Activated naive CD8-positive, alpha-beta T cell treated with anti-CD3 and anti-CD28 coated beads for 36 hours (primary cell): ENCODE measurements at places on chromosomes 1 and 21.

- H3K36me3 ChIP-seq = no peaks in the 10 kb centered on the region
- no peak overlapping the region for H3K27ac ChIP-seq
- peaks cover 21% of the 10 kb centered on the region for H3K4me1 ChIP-seq
- DNase-seq = no peak
- peaks cover 34% of the 10 kb centered on the region for H3K27me3 ChIP-seq
Observed at GRCh38 chr1:236067854-236068454, 3.1 kb upstream of the NID1 start.

DNA sequence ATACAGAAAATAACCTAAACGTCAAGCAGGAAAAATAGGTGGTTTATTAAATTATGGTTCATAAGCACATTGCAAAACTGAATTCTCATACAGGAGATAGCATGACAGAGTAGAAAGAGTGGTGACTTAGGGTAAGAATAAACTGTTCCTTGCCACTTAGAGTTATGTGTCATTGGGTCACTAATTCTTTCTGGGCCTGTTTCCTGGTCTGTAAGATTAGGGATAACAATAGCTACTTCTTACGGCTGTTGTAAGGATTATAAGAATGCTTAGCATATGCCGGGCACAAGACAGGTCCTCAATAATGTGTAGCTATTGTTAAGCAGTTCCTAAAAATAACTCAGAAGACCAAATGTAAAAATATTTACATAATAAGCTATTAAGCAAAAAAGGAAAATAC is 24.2 kb downstream of the SNRNP40 start:
- peaks cover 2% of the 10 kb centered on the region for H3K4me1 ChIP-seq
- no peak for DNase-seq
- H3K27me3 ChIP-seq = no peaks in the 10 kb centered on the region
- no peak overlapping the region for H3K4me3 ChIP-seq
- H3K27ac ChIP-seq = no peak overlapping the region

- peaks cover 87% of the 10 kb centered on the region for H3K4me1 ChIP-seq
- peak overlapping the region; percentile 10 for H3K27ac ChIP-seq
- H3K27me3 ChIP-seq = no peaks in the 10 kb centered on the region
- no peak for DNase-seq
- no peak overlapping the region for H3K4me3 ChIP-seq
- H3K36me3 ChIP-seq = peaks cover 9% of the 10 kb centered on the region
Observed at GRCh38 chr1:221780175-221780574, 38.3 kb upstream of the DUSP10 start.

DNA sequence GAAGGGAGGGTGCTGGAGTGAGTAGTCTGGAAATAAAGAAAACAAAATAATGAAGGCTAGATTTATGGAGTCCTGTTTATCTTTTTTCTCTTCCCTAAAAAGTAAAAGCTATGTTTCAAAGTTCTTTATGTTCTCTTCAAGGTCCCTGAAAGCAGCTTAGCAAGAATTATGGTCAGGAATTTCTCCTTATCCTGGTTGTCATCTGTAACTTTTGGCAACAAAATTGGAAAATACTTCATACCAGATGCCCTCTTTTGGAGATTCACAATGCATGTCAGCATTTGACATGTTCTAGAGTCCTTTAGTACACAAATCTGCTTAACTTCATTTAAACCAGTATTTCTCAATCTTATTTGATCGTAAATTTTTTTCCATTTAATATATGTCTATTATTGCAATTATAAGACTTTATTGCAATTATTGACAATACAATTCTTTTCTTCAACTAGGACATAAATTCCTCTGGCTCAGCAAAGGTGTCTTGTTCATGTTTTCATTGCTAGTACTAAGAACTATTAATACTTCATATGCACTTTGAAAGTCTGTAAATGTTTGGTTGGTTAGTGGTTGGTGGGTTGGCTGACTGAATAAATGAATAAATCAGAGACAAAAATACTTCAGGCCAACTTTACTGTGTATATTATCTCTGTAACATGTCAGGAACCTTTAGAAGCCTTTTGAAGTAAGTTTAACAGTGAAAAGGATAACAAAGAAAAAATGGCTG is 101.5 kb downstream of the ATP1B1 start:
- no peaks in the 10 kb centered on the region for H3K27me3 ChIP-seq
- no peak overlapping the region for H3K4me3 ChIP-seq
- DNase-seq = no peak
- no peak overlapping the region for H3K27ac ChIP-seq

- peaks cover 19% of the 10 kb centered on the region for H3K4me1 ChIP-seq
- peak overlapping the region; percentile 3 for H3K4me3 ChIP-seq
- peak; percentile 52 for DNase-seq
- H3K36me3 ChIP-seq = peaks cover 2% of the 10 kb centered on the region
- no peaks in the 10 kb centered on the region for H3K27me3 ChIP-seq
Observed at GRCh38 chr1:235423214-235423652, 56.0 kb downstream of the TBCE start.

DNA sequence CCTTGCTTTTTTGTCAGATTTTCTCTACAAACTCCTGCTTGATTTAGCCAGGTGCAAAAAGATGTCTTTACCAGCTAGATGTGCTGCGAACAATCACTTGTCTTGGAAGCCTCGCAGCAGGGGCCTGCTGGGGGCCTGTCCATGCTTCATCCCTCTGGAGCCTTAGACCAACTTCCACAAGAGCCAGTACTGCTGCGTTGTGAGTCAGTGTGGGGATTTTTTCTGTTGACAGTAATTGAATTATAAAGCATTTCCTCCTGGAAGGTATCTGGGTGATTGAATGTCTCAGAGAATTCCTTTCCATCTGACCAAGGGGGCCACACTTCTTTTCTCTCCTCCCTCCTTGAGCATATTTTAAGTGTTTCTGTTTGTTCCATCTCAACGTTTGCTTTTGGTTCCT is 40.4 kb upstream of the LDLRAP1 start:
- peaks cover 1% of the 10 kb centered on the region for H3K36me3 ChIP-seq
- no peak overlapping the region for H3K4me3 ChIP-seq
- peak overlapping the region; percentile 45 for H3K27ac ChIP-seq
- no peaks in the 10 kb centered on the region for H3K27me3 ChIP-seq

DNA sequence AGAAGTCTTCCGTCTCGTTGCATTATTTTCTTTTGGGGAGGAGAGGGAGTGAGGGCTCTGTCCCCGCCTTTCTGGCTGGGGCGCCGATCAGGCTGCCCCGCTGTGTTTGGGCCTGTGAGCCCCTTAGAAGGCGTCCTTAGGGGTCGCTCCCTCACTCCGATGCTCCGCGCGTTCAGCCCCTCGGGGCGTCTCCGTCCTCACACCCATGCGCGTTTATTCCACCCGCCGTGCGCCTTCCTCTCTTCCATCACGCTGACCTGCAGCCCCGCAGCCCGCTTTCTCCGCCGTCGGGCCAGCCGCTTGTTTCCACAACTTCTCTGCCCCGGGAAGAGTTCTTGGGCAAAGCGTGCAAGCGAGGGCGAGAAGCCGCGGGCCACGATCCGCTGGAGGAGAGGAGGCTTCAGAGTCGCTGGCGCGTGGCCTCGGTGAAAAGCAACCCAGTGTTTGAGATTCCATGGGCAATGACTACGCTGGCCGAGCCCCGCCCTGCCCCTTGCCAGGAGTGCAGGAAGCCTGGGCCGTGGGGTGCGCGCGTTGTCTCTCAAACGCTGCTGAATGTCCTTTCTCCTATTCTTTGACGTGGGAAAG is 27.7 kb downstream of the TRIM11 start:
- H3K36me3 ChIP-seq = no peaks in the 10 kb centered on the region
- no peak for DNase-seq
- peaks cover 9% of the 10 kb centered on the region for H3K4me1 ChIP-seq
- peak overlapping the region; percentile 78 for H3K4me3 ChIP-seq

DNA sequence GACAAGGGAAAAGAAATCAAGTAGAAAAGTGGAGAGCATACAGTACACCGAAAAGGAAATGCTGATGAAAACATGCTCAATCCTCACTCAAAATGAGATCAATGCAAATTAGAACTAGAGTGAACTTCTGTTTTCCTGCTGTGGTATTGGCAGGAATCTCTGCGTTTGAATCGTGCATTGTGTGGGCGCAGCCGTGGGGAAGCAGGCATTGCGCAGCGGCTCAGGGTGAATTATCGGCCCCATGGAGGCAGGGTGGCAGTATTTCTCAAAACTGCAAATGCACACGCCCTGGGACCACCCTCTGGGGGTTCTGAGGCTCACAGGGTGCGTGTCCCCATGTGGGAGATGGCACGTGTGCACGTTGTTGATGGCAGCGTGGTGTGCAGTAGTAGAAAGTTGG is 140.6 kb downstream of the PEX14 start:
- H3K4me3 ChIP-seq = no peak overlapping the region
- H3K27ac ChIP-seq = no peak overlapping the region
- DNase-seq = no peak

- H3K27me3 ChIP-seq = no peaks in the 10 kb centered on the region
- no peaks in the 10 kb centered on the region for H3K36me3 ChIP-seq
- H3K4me1 ChIP-seq = no peaks in the 10 kb centered on the region
- no peak overlapping the region for H3K27ac ChIP-seq
Observed at GRCh38 chr1:187744665-187745064, 915.9 kb downstream of the PLA2G4A start.

DNA sequence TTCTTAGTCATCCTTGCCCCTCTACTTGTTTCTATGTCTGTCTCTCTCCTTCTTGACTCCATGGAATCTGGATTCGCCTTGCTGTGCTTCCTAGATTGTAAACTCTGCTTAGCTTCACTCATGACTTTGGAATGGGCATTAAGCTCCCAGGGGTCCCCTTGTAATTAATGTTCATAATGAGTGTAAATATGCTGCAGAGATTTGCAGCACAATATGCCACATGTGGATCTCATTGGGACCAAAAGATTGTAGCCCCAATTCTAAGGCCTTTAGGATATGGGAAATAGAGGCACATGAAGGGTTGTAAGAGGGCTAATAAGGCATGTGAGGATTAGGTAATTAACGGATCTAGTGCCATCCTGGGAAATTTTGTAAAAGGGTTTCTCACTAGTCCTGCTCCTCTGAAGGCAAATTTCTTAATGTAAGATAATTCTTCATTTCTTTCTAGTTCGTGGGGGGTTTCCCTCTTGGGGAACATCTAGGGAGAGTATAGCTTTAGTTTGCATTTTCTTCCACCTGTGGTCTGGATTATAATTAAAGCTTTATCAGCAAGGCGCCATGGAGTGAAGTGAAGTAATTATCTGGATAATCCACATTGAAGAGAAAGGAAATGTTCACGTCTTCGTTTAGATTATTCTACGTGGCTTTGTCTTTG is 659.2 kb upstream of the PLXNA2 start:
- H3K4me3 ChIP-seq = no peak overlapping the region
- no peaks in the 10 kb centered on the region for H3K36me3 ChIP-seq
- H3K27ac ChIP-seq = no peak overlapping the region
- no peak for DNase-seq
- H3K4me1 ChIP-seq = no peaks in the 10 kb centered on the region

- H3K36me3 ChIP-seq = peaks cover 2% of the 10 kb centered on the region
- no peak for DNase-seq
- no peaks in the 10 kb centered on the region for H3K4me1 ChIP-seq
- peak overlapping the region; percentile 40 for H3K27ac ChIP-seq
- no peak overlapping the region for H3K4me3 ChIP-seq
- no peaks in the 10 kb centered on the region for H3K27me3 ChIP-seq
Observed at GRCh38 chr1:22529901-22530621, 33.2 kb upstream of the EPHA8 start.

GRCh38 chr1:245894843-245895242 is 612.2 kb downstream of the SMYD3 start:
- H3K27me3 ChIP-seq = no peaks in the 10 kb centered on the region
- H3K4me1 ChIP-seq = no peaks in the 10 kb centered on the region
- H3K36me3 ChIP-seq = peaks cover 47% of the 10 kb centered on the region
- H3K4me3 ChIP-seq = no peak overlapping the region
- no peak for DNase-seq
- no peak overlapping the region for H3K27ac ChIP-seq

- no peak overlapping the region for H3K27ac ChIP-seq
- H3K4me3 ChIP-seq = no peak overlapping the region
- H3K27me3 ChIP-seq = peaks cover 34% of the 10 kb centered on the region
- no peaks in the 10 kb centered on the region for H3K36me3 ChIP-seq
- DNase-seq = no peak
Observed at GRCh38 chr1:232238009-232238408, 391.9 kb downstream of the SIPA1L2 start.
